ENCODE measurements at places on chromosomes 11 and 22.

DNA sequence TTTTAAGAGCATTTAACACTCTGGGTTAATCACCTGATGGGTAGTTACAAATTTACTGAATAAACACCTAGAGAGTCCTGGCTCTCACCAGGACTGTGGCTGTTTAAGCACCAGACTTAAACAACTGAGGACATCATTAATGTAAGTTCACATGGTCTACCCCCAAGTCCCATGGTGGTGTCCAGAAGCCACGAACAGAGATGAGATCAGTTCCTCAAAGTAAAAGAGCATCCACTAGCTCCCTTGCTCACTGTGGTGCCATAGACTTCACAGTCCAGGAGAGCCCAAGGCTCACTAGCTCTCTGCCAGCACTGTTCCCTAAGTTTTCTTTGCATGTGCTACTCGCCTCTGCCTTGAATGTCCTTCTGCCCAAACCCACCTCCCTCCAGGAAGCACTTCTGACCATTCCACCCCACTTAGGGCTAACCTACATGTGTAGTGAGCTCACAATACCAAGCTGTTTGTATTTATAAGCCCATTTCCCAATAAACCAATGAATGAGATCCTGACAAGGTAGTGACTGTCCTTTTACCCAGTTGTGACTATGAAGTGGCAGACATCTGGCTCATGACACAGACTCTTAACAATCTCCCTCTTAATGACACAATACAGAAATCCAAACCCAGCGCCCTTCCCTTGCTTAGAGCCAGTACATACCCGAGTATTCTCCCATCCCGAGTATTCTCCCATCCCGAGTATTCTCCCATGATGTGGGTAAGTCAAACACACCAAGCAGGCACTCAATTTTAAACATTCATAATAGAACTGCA, 15.7 kb downstream of the NAP1L4 start:
- DNase-seq = no peak

GRCh38 chr11:77672264-77672663, 34.7 kb upstream of the CLNS1A start:
- no peak for DNase-seq

DNA sequence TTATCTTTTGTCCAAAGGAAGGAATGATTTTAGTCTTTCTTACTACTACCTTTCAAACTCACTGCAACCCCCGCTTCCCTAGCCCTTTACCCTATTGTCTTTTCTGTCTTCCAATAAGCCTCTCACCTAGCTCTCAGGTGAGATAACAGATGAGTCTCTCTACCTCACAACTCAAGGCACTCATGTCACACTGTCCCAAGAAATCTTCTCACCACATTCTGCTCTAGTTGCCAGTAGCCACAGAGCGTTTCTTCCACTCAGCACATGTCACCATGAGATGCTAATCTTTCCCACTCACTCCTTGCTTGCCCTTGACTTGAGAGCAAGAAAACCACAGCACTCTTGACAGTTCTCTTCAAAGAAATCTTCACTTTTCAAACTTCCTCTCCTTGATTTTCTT, 32.7 kb upstream of the TMEM41B start:
- DNase-seq = no peak

DNA sequence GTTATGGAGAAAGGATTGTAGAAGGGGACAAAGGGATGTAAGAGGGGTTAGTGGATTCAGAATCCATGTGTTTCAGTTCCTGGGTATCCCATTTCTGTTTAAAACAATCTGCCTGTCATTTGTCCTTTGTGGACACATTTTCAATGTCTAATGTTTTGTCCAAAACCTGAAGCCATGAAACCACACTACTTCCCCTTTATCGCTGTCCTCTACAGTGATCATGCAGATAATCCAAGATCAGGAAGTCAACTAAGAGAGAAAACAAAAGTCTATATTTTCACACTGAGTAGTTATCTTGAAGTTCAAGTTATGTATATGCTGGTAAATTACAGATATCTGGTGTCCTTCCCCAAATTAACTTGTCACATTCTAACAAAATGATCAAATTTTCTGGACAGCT, 457.0 kb downstream of the NTM start:
- no peak for DNase-seq
